ENCODE measurements at places on chromosomes 16 and 17.

DNA sequence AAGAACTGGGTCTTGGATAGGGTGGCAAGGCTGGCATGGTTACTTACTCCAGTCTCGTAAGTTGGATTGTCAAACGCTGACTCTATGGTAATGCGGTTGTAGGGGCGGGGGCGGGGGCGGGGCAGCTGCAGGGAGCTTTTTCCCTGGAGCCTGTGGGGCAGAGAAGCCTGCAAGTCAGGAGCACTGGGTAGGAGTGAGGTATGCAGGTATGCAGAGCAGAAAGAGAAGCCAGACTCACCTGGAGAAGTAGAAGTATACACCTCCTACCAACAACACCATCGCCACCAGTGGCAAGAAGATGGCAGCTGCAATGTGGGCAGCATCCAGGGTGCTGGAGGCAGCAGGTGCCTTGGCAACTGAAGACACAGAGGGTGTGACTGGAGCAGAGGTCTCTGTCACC is 4.8 kb upstream of the PHF12 start:
- DNase-seq, result no peak

GRCh38 chr17:46922804-46923635 is at the start of gene GOSR2:
GOSR2 (plus strand) TSS chr17:46923160; CDS start chr17:46923193, 33 bp downstream.
- peak; percentile 81 for DNase-seq

DNA sequence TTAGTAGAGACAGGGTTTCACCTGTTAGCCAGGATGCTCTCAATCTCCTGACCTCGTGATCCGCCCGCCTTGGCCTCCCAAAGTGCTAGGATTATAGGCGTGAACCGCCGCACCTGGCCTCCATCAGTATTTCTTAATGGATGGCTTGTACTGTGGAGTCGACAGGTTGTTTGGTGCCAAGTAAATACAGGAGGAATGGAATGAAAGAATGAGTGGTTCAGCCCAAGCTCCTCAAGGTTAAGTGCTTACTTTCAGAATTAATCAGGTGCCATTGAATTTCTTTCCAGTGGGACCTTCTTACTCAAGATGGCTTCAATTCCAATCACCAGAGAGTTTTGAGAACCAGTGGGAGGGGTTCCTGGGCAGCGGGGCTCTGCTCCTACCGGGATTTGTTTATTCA is 25.0 kb downstream of the ALOX15 start:
- DNase-seq, result no peak

DNA sequence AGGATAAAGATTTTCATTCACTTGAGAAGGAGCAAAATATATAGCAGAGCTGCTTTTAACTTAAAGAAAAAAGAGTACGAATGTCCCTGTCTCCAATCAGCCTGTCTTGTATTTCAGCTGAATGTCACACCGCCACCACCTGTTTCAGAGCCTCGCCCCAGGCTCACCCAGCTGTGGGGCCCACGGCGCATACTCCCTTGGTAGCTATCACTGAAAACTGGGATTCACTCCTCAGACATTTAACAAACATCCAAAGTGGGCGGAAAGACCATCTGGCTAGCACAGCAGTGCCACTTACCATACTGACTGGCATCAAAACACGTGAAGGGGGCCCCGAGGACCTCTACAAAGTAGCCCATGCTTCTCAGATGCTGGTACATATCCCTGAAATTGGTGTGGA is 25.4 kb upstream of the SLC38A8 start:
- DNase-seq, result no peak

DNA sequence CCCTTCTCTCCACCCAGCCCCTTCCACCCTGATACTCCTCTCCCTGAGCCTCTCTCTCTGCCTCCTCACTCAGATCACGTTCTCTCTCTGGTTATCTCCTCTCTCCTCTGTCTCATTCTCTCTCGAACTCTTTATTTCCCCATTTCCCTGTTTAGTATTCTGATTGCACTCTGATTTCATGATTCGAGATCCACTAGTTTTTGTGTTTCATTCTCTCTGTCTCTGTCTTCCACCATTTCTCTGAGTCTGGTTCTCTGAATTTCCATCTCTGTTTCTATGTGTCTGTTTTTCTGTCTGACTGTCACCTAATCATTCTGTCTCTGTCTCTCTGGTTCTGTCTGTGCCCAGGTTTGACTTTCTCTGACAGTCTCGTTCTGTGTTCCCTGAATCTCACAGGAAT is 2.0 kb downstream of the SEZ6L2 start:
- no peak for DNase-seq

- no peak for DNase-seq
Measured at GRCh38 chr16:30367349-30368009, 2.8 kb downstream of the TBC1D10B start.

- peak; percentile 26 for DNase-seq
Measured at GRCh38 chr17:45038728-45039634, 12.5 kb downstream of the DCAKD start.

GRCh38 chr16:53910990-53911389 is 207.0 kb downstream of the FTO start:
- no peak for DNase-seq

DNA sequence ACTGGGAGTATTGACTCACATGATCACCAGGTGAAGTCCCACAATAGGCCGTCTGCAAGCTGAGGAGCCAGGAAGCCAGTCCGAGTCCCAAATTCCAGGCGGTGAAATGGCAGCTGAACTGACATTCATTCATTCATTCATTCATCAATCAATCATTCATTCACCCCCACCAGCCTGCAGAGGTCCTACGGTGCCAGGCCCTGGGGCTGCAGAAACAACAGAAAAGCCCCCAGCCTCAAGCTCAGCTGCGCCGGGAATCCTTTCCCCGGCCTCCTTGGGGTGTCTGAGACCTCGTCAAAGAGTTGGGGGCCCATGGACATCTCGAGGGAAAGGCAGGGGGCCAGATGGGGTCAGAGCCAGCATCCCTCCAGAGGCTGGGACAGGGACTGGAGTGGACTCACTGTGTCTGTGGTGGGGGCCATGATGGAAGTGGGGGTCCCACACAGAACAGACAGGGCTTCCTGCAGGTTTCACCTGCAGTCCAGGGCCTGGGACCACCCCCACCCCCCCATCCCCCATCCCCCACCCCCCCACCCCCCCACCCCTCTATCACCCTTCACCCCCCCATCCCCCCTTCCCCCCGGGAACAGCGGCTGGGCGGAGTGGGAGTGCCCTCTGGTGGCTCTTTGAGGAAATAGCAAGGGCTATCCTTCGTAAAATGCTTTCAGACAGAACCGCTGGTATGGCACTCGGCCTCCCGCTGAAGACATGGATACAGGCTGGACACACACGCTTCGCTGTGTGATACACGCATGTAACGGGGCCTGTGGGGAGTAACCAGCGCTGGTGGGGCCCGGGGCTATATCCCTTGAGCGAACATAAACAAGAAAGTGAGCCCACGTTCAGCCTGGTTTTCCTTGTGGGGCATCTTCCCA is 8.5 kb upstream of the ZC3H18 start:
- DNase-seq, result peak; percentile 61

DNA sequence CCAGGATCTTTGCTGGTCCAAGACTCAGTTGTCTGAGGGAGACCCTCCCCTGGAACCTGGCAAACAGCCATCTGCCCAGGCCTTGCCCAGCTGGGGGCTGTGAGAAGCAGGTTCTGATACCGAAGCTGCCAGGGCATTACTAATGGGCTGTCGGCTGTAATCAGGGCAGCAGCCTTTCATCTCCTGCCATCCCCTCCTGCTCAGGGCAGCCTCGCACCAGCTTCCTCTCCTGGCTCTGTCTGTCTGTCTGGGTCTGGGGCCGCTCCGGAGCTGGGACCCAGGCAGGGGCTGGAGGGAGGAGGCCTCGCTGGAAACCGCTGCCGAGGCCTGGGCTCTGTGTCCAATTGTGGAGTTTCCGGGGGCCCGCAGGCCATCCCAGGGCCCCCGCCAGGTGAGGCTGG is 21.6 kb upstream of the BRD7 start:
- no peak for DNase-seq

DNA sequence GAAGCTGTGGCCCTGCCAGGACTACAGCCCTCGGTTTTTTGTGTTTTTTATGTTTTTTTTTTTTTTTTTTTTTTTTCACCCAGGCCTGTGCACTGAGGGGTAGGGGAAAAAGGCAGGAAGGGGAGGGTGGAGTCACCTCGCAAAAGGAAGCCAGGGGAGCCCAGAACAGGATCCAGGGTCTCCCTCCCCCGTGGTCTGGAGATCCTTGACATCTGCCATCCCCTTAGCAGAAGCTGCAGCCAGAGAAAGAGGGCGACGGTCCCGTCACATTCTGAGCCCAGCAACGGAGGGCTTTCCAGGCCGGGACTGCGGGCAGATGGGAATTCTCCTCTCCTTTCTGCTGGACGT is 29.1 kb upstream of the PHOSPHO1 start:
- DNase-seq, result peak; percentile 12
